ENCODE measurements at places on chromosomes 6 and 20.

DNA sequence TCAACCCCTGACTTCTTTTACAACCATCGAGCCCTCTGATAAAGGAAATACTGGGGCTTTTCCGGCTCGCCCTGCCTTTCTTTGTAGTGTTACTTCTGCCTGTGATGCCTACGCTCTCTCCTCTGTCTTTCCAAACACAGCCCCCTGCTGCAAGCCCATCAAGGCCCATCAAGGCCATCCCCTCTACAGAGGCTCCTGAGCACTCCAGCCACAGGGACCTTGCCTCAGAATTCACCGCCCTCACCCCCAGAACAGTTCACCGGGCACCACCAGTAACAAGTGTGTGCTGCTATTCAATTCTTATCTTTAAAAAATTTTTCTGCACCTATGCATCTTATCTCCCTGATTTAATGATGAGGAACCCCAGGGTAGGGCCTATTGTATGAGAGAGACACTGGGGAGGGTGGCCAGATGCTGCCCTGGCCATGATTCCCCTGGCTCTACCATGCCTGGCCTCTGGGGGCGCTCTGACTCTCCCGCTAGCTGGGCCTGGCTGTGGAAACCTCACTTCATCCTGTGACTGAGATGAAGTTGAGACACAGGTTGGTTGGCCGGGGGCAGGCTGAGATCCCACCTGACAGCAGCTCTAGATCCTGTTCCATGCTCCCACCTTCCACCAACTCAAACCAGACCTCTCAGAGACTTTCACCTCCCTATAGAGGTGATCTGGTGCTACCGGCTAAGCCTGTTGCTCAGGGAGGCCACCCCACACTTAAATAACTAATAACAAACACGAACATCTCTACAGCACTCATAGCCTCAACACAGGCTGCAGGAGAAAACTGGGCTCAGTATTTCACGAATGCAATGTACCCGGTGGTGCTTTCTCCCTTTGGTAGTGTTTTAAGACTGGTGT lies 19.2 kb upstream of the GLP1R start:
- no peak overlapping the region for H3K4me3 ChIP-seq
- no peaks in the 10 kb centered on the region for H3K4me1 ChIP-seq
- H3K27me3 ChIP-seq, result no peaks in the 10 kb centered on the region
- no peak for DNase-seq

GRCh38 chr6:16441262-16441661 lies 202.9 kb downstream of the GMPR start:
- H3K27me3 ChIP-seq, result no peaks in the 10 kb centered on the region
- no peak overlapping the region for H3K27ac ChIP-seq
- H3K36me3 ChIP-seq, result no peaks in the 10 kb centered on the region
- H3K4me3 ChIP-seq, result no peak overlapping the region
- peak; percentile 23 for DNase-seq
- H3K4me1 ChIP-seq, result peaks cover 4% of the 10 kb centered on the region

- peaks cover 20% of the 10 kb centered on the region for H3K4me1 ChIP-seq
- no peak overlapping the region for H3K27ac ChIP-seq
- H3K36me3 ChIP-seq, result no peaks in the 10 kb centered on the region
- no peaks in the 10 kb centered on the region for H3K27me3 ChIP-seq
- no peak overlapping the region for H3K4me3 ChIP-seq
Observed at GRCh38 chr6:161409353-161409752, 135.5 kb upstream of the AGPAT4 start.

DNA sequence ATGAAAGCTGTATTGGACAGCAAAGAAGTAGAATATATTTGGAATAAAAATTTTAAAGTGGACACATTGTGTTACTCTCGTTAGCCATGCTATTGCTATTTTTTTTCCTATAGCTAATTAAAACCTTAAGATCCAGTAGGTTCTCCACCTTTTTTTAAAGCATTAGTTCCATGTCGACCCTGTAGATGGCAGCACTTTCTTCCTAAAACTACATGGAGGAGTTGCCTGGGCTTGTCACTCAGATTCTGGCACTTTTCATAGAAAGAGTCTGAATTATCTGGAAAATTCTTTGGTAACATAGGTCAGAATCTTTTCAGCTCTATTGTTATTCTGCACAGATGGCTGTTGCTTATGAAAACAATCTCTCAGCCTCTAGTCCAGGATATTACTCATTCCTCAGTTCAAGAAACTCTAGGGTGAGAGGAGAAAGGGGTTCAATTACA lies 42.0 kb upstream of the ESR1 start:
- H3K4me3 ChIP-seq, result no peak overlapping the region
- H3K27ac ChIP-seq, result no peak overlapping the region
- peaks cover 21% of the 10 kb centered on the region for H3K4me1 ChIP-seq
- DNase-seq, result peak; percentile 85
- H3K27me3 ChIP-seq, result no peaks in the 10 kb centered on the region
- H3K36me3 ChIP-seq, result no peaks in the 10 kb centered on the region

DNA sequence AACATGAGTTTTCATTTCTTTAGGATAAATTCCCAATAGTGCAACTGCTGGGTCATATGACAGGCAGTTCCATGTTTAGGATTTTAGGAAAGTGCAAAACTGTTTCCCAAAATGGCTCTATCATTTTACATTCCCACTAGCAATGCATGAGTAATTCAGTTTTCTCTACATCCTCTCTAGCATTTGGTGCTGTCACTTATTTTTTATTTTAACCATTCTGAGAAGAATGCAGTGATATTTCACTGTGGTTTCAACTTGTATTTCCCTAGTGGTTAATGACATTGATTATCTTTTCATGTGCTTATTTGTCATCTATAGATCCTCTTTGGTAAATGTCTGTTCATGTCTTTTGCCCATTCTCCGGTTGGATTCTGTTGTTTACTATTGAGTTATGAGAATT lies 82.7 kb downstream of the PHIP start:
- no peaks in the 10 kb centered on the region for H3K4me1 ChIP-seq
- H3K36me3 ChIP-seq, result peaks cover 23% of the 10 kb centered on the region
- DNase-seq, result no peak
- H3K4me3 ChIP-seq, result no peak overlapping the region
- H3K27me3 ChIP-seq, result no peaks in the 10 kb centered on the region

DNA sequence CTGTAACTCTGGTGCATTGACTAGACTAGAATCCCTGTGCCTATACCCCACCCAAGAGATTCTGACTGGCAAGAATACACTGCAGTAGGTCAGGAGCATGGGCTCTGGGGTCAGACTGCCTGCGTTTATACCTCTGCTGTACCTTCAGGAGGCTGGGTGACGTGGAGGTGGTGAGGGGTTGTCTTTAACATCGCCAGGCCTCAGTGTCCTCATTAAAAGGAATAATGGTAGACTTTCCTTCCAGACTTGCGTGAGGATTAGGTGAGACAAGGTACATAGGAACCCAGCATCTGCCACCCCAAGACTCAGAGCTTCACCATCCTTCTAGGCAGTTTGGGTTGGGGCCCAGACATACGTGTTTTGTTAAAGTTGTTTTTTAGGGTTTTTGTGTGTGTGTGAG lies 44.3 kb downstream of the TM9SF4 start:
- no peaks in the 10 kb centered on the region for H3K27me3 ChIP-seq
- no peak for DNase-seq
- H3K4me1 ChIP-seq, result peaks cover 11% of the 10 kb centered on the region
- no peak overlapping the region for H3K4me3 ChIP-seq
- no peak overlapping the region for H3K27ac ChIP-seq
- H3K36me3 ChIP-seq, result peaks cover 31% of the 10 kb centered on the region

DNA sequence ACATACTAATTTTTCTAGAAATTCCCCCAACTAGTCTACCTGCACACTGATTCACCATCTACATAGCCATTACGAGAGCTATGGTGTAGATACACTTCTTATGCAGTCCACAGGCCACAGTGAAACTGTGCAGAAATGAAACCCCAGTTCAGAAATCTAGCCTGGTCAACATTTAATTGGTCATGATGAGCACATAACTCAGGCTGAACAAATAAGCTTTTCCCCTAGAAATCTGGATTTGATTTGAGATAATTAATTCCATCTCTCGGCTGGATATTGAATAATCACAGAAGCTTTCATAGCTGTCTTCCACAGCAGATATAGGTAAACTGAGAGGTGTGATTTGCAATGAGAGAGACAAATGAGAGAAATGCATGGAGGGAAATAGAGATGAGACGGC lies 22.6 kb upstream of the TINAG start:
- H3K27me3 ChIP-seq, result no peaks in the 10 kb centered on the region
- H3K4me1 ChIP-seq, result peaks cover 3% of the 10 kb centered on the region
- H3K27ac ChIP-seq, result no peak overlapping the region
- peak; percentile 32 for DNase-seq
- no peaks in the 10 kb centered on the region for H3K36me3 ChIP-seq

DNA sequence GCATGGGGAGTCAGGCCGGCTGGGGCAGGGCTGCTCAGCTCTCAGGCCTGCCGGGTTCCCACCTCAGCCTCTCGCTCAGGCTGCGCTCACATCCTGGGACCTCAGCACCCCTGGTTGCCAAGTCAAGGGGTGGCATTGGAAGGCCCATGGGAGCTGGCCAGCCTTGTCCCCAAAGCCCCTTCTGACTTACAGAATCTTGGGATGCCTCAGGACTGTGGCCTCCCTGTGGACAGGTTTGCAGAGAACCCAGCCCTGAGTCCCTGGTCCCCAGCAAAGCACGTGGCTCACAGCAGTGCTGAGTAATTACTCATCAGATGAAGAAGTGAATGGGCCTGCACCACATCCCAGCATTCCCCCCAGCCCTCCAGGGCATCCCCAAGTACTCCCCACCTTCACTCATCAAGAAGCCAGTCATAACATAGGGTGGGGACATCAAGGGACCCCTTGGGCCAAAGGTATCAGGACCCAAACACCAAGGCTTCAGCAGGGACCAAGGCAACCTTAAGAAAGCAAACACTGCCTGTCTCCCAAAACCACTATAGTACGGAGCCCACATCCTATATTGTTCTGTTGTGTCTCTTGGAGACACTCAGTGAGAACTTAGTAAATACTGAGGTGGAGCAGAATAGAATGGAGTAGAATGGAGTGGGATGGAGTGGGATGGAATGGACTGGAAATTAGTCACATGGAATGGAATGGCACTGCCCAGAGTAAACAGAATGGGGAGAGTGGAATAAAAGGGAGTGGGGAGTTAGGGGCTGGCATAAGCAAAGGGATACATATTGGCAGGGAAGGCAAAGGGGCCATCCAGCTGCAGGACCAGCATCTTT lies 3.6 kb downstream of the PGC start:
- peaks cover 2% of the 10 kb centered on the region for H3K27me3 ChIP-seq
- no peak overlapping the region for H3K4me3 ChIP-seq
- peaks cover 3% of the 10 kb centered on the region for H3K4me1 ChIP-seq
- H3K27ac ChIP-seq, result no peak overlapping the region
- no peaks in the 10 kb centered on the region for H3K36me3 ChIP-seq

DNA sequence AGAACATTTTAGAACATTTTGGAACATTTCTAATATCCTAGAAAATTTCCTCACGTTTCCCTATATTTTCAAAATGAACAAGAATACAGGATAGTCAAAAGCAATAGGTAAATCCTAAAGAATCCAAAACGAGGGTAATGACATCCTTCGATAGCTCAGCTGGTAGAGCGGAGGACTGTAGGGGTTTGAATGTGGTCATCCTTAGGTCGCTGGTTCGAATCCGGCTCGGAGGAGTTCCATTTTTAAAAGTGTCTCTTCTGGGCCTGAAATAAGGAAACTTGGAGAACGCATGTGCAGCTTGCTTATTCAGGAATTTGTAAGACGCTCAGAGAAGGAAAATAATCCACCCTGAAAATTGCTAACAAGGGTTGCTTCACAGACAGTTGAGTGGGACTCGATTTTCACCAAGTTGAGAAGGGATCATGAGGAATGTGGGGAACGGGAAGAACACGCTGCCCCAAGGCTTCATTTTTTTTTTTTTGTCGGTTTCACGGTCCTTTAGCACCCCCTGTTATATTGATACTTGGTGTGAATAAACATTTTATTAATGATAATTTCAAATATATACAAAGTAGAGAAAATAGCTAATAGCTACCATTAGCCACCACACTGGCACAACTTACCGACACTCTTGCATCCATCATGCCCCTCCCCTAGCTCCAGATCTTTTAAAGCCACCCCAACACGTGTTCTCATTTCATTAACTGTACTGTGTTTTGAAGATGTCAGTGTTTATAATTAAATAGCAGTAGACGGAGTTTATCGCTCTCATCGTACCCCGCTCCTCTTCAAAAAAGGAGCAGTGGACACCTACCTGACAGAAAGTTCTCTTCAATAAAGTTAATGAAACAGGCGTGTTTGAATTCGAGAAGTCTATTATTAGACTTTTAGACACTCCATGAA lies 1.8 kb upstream of the ABT1 start:
- DNase-seq, result peak; percentile 64
- H3K27me3 ChIP-seq, result peaks cover 22% of the 10 kb centered on the region
- H3K4me1 ChIP-seq, result peaks cover 17% of the 10 kb centered on the region
- peaks cover 17% of the 10 kb centered on the region for H3K36me3 ChIP-seq
- peak overlapping the region; percentile 99 for H3K4me3 ChIP-seq

DNA sequence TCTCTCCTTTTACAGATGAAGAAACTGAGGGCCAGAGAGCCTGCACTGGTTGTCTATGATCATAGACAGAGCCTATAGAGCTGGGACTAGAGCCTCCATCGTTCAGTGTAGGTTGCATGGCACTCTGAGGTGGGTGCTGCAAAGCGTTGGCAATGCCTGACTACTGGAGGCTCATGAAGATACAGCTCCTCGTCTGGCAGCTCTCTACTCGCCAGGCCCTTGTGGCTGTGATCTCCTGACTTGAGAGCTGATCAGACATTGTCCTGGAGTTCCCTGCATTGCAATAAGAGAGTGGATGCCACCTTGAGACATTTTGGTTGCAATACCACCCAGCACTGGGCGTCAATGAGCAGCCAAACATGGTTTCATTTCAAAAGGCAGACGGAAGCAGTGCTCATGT lies 270.1 kb upstream of the ARID1B start:
- H3K36me3 ChIP-seq, result no peaks in the 10 kb centered on the region
- H3K4me3 ChIP-seq, result no peak overlapping the region
- no peak overlapping the region for H3K27ac ChIP-seq
- H3K4me1 ChIP-seq, result no peaks in the 10 kb centered on the region
- no peaks in the 10 kb centered on the region for H3K27me3 ChIP-seq

DNA sequence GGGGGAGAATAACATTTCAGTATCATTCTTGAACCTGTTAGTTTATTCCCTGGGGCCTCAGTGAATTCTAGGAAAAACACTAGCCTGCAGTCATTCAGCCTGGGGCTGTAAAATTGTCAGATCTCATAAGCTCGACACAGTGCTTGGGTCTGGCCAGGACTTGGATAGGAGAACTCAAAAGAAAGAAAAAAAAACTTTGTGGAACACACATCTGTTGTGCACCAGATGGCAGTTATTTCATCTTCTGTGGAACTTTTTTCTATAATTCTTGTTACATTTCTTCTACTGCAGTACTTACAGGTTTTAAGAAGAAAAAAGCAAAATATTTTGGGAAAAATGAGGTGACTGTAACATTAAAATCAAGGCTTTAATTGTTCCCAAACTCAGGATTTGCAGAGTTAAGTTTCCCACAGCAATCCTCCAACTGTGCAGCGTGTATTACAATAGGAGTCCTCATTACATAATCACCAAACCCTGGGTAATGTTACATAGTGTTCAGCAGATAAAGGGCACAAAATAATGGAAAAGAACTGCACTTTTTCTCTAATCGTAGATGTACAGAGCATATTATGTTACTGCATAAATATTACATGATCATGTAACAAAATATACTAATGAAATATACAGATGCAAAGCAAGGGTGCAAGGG lies 531.1 kb upstream of the CITED2 start:
- H3K4me3 ChIP-seq, result no peak overlapping the region
- no peaks in the 10 kb centered on the region for H3K4me1 ChIP-seq
- no peak overlapping the region for H3K27ac ChIP-seq
- no peaks in the 10 kb centered on the region for H3K27me3 ChIP-seq

Data from astrocyte (in vitro differentiated cells and primary cell).